ENCODE measurements at places on chromosomes 1 and 21. TPM values are rescaled to one million over a fixed set of nuclear protein-coding genes. Genes with fewer than 3 reads are reported as not detected.

Gene NGF
- total RNA-seq: 2.3 TPM

Gene MIXL1
- total RNA-seq: not detected

Gene LMOD1
- 6.1 TPM for total RNA-seq

Gene ZSWIM5
- total RNA-seq: 1.4 TPM

Gene LEMD1
- total RNA-seq: not detected

Gene STUM
- 7.4 TPM for total RNA-seq

Gene KANK4
- total RNA-seq: 16.1 TPM

Gene FCER1A
- total RNA-seq: 3.4 TPM

Data from tongue (tissue), 3 donors.